Fibroblast of skin of back (primary cell): ENCODE measurements at places on chromosomes 16 and 17.
A peak's percentile ranks its signal among the peaks of the same experiment; 100 is the strongest.

- DNase-seq: no peak
Measured at GRCh38 chr16:77227745-77228144, 28.5 kb downstream of the SYCE1L start.

- DNase-seq: no peak
Measured at GRCh38 chr17:53191878-53192277, 630.8 kb upstream of the KIF2B start.

DNA sequence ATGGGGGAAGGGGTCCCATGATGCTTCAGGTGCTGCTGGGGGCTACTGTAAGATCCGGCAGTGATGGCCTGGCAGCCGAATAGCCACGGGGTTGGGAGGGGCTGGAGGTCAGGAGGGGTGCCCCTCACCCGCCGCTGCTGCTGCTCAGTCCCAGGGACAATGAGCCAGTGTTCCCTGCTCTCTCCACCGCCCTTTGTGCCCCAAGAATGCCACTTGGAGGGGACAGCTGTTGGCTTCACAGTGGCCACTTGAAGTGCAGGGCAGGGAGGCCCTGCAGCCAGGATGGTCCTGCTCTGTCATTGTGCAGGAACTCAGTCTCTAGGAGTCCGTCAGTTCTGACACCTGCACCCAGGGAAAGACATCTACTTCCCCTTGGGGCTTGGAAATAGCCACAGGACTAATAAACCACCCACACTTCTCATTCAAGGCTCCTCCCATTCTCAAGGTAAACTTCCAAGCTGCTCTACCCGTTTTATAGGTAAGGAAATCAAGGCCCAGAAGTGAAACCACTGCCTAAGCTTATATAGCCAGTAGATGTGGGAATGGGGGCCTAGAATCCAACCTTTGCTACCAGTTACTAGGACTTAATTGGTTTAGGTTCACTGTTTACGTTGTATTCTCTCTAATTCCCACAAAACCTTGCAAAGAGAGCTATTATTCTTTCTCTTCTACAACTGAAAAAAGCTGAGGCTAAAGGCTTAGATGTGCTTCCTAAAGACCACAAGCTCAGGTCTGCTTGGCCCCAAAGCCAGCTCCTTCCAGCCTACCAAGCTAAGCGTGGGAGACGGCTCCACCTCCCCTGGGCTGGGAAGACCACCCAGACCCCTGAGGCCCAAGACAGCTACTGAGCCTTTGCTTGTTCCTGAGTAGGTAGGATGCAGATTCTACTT is 6.2 kb upstream of the CPSF4L start:
- no peak for DNase-seq

- DNase-seq: peak; percentile 96
Measured at GRCh38 chr17:35244341-35245195, 1.7 kb downstream of the SLFN5 start.

GRCh38 chr16:81809567-81809966 is 30.5 kb downstream of the PLCG2 start:
- DNase-seq: no peak

DNA sequence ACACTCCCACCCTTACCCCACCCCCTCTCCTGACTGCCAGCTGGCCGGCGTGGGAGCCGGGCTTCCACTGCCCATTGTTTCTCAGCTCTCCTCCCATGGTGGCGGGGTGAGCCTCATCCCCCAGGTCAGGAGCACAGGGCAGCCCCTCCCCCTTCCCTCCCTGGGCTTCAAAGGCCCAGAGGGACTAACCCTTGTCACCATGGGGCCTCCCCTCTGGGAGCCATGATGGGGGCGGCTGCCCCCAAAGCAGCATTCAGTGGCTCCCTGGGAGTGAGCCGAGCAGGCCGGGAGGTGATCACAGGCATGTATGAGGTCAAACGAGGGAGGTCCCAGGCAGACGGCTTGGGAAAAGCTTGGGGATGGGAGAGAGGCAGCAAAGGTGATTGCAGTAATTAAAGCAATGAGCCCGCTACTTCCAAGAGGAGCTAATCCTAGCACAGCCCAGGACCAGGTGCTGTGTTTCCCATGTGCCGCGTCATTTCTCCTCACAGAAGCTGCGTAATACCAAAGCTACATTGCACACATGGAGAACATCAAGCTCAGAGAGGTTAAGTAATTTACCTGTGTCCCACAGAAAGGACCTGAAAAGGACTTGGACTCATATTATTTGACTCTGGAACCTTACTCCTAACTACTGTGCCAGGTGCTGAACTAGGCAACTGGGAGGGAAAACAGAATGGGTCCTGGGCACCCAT is 24.5 kb downstream of the CDK5RAP3 start:
- no peak for DNase-seq

DNA sequence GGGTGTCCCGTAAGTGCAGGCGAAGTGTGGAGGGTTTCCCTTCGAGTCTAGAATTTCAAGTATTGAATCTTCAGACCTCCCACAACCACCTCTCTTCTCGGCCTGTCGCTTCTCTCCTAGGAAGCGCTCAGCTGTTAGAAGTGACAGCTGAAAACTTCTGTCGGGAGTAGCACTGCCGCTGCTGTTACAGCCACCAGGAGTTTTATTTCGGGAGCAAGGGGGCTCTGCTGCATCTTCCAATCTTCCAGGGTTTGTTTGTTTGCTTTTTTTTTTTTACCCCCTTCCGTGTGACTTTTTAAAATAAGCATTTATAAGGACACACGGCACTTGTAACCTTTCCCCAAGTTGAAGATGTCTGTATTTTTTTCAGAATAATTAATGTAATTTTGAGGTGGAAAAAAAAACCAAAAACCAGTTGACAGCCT is 767 bp downstream of the RPS6KB1 start:
- DNase-seq: peak; percentile 26

- peak; percentile 57 for DNase-seq
Measured at GRCh38 chr17:39196808-39197291, 619 bp downstream of the CACNB1 start.

DNA sequence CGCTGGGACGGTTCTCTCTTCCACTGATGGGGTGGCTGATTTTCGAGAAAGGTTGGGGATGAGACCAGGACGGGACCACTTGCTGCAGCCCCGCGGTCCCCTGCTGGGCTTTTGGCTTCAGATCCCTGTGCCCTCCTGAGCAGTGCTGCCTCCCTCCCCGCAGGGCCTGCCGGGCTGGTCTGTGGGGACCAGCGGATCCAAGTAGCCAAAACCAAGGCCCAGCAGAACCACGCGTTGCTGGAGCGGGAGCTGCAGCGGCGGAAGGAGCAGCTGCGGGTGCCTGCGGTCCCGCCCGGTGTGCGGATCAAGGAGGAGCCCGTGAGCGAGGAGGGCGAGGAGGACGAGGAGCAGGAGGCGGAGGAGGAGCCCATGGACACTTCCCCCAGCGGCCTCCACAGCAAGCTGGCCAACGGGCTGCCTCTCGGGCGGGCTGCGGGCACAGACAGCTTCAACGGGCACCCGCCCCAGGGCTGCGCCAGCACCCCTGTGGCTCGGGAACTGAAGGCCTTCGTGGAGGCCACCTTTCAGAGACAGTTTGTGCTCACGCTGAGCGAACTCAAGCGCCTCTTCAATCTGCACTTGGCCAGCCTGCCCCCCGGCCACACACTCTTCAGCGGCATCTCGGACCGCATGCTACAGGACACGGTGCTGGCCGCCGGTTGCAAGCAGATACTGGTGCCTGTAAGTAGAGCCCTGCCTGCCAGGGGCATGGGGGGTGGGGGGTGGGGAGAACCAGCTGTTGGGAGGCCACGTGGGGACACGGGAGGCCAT is 28.6 kb downstream of the POLR3E start:
- DNase-seq: no peak

DNA sequence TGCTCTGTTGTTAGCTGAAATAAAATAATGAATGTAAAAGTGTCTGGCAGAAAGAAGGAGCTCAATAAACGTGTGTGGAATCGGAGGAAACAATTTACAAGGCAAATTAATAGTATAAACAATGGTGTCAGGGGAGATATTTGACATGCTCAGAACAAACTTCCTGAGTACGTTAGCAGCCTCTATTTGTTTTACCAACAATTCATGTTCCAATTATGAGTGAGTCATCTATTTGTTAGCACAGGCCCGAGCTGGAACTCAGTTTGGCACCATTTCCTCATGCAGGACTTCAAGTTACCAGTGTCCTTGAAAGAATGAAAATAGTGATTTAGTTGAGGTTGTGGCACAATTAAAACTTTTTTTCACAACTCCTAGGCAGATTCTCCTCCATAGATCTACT is 9.1 kb downstream of the ASIC2 start:
- peak; percentile 68 for DNase-seq

GRCh38 chr16:30992931-30993816 is 8.2 kb downstream of the HSD3B7 start:
- DNase-seq: no peak

DNA sequence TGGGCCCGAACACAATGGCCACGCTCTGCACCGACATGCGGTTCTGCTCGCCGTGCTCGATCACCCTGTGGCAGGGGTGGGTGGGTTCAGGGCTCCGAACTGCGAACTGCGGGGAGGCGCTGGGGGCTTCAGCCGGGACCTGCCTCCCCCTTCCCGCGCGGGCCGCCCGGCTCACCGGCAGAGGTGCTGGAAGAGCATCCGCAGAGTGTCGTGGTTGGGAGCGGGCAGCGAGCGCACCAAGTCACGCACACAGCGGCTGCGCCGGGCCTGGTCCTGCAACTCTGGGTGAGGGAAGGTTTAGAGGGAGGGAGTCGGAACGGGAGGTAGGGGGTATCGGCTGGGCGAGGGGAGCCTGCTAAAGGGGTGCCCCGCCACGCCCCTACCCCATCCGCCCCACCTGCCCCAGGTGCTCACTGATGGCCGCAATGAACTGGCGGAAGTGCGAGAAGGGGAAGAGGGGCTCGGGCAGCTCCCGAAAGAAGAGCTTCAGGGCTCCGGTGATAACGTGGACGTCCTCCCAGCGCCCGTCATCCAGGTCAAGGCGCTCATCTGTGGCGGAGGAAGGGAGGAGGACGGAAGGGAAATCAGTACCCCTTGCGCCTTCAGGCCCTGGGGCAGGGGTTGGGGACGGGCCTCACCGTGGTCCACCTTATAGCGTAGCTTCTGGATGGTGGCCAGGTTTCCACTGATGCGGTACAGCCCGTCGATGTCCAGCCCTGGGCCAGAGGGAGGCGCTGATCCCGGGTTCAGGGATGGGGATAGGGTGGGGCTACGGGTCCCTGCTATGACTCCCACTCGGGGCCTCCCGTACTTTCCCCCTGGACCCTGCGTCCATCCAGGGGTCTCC is 36.9 kb downstream of the ARHGAP27 start:
- no peak for DNase-seq

DNA sequence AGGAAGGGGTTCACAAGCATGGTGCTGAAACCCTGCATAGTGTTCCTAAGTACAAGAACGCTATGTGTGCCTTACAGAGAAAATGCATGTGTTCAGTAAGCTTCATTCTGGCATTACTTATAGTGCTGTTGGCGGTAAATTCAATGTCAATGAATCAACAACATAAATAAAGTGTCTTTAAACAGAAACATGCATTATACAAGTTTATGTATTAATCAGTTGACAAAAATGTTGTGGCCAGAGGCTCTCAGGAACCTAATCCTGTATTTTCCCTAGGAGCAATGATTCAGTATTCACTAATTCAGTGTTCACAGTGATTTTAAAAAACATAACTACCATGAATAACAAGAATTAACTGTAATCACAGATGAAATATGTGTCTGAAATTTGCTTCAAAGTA is 47.1 kb upstream of the MYOCD start:
- peak; percentile 98 for DNase-seq

GRCh38 chr17:19726631-19727376 is 10.4 kb upstream of the SLC47A2 start:
- no peak for DNase-seq

DNA sequence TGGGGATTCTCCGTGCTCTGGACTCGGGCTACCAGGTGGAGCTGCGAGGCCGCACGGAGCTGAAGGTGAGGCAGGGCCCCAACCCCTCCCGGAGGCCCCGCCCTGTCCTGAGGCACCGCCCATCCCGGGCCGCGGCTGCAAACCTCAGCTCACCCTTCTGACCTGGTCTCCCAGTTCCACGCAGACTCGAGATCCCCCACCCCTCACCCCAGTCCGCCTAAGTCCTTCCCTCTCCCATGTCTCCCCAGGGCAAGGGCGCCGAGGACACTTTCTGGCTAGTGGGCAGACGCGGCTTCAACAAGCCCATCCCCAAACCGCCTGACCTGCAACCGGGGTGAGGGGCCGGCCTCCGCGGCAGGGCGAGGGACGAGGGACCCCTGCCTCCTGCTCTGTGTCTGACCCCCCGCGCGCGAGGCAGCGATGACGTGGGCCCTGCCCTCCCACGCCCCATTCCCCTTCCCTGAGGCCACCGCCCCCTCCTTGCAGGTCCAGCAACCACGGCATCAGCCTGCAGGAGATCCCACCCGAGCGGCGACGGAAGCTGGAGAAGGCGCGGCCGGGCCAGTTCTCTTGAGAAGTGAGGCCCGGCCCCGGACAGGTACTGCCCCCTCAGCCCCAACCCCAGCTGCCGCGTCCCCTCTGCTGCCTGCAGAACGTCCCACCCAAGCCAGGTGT is 13.7 kb downstream of the GUCY2D start:
- no peak for DNase-seq

DNA sequence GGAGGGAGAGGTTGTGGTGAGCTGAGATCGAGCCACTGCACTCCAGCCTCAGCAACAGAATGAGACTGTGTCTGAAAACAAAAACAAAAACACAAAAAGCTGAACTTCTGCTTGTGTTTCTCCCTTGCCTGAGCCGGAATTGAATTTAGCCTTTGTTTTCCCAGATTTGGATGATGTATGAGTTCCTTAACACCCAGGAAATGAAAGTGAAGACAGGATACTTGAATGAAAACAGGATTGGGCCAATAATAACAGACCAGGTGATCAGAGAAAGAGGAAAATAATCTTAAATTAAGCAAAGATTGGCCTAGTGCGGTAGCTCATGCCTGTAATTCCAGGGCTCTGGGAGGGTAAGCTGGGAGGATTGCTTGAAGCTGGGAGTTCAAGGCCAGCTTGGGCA is 1.6 kb upstream of the NUPR1 start:
- no peak for DNase-seq

DNA sequence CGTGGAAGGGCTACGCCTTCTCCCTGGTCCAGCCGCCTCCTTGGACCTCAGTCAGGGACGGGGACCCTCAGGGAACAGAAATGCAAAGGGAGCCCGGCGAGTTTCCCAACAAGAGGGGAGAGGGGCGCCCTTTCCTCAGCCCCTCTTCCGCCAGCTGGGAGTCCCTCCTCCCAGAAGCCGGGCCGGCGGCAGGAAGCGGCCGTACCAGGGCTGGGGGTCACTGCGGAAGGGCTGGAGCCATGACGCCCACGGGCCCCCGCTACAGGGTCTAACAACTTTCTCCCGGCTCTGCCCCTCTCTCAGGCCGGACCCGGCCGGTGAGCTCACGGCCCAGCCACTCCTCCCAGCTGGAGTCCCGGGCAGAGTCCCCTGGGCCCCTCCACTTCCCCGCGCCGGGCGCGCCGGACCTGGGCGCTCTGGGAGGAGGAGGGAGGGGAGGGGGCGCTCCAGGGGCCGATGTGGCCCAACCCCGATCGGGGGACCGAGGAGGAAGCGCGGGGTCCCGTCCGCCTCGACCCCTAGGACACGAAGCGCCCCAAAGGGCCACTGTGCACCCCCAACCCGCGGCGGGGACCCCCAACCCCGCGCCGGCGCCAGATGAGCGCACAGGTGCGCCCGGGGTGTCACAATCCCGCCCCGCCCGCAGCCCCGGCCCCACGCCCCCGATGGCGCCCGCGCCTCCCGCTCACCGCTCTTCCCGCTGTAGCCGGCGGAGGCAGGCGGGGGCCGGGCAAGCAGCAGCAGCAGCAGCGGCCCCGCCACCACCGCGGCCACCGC is 578 bp downstream of the PGAP6 start:
- peak; percentile 15 for DNase-seq
